ENCODE measurements at places on chromosomes 1 and 21.

DNA sequence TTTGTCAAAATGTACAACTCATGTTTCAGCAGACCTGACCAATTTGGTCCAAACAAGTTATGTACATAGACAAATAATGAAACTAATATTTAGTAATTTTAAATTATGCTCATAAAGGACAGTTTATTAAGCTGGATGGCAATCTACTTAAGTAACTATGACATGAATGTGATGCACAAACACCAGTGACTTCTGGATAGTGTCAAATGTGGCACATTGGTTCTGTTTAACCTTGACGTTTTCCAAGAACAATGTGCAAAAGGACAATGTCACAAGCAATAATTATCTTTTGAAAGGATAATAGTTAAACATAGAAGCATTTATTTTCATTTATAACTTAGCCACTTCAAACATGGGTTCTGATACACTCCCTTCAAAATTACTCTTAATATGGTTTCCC is 80.0 kb downstream of the TRIM33 start:
- DNase-seq = no peak

DNA sequence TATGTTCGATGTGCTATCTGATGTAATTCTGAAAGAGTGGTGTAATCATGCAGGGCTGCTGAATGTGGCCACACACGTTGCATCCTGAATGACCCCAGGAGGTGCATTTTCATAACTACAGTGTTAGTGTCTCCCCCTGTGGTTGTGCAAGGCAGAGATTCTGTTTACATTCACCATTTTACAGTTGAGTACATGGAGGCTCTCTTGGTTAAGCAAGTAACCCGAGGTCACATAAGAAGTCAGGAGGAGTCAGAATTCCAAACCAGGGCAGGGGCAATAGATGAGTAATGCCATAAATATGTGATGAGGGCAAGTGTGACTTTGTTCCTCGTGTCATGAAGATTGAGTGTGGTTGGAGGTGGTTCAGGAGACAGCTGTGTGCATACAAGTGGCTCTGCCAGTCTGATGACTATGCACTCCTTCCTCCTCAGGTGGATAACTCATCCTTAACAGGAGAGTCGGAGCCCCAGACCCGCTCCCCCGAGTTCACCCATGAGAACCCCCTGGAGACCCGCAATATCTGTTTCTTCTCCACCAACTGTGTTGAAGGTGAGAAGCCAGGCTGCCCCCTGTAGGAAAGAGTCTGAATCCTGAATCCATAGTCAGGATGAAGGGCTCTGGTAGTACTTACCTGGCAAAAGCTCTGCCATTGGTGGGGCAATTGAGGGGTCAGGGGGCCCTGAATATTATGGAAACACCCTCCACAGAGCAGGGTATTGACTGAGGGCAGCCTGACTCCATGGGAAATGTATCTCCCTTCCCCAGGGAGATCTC is 9.3 kb downstream of the ATP1A2 start:
- no peak for DNase-seq

- peak; percentile 18 for DNase-seq
Measured at GRCh38 chr1:157111396-157112165, 12.0 kb upstream of the ETV3L start.

DNA sequence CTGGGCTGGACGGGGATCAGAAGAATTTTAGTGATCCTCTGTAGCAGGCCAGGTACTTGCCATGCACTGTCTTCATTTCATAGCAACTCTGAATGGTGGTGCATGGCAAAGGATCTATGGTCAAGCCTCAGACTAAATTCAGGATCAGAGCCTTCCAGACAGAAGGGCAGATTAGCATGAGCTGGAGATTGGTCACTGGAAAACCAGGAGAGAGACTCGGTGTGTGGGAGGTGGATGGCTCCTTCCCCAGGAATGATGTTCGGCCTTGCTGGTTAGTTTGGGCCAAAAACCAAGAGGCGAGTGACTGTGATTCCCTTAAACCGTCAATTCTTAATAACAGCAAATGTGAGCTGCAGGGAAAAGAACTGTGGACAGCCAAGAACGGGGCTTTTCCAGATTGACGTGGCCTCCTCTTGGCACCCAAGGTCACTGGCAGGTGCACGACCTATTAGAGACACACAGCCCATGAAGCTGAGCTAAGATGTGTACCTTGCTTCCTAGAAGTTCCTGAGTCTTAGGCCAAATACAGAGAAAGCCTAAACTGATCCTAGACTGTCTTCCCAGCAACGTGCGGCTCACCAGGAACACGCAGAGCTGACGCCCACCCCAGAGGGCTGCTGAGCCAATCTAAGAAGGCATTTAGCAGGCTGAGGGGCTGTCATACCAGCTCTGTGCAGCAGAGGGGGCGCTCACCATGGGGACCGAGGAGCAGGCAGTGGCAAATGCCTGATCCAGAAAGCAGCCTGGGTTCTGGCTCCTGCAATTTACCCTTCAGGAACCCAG is 18.5 kb downstream of the ALDH4A1 start:
- DNase-seq = peak; percentile 51

DNA sequence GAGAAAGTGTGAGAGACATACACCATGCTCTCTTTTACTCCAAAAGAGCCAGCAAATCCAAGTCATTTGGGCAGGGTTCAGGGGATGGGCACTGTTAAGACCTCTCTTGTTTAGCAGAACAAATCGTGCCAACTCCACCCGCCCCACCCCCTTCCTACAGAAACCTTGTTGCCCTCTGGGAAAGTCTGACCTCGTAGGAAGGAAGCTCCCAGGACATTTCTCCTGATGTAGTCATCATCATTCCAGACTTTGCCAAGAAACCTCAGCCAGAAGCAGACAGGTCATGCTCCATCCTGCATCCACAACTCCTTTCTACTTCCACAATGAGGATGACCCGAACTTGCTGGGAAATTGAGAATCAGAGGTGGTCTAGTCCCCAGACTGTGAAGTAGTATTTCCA is 57.7 kb downstream of the UBE2T start:
- no peak for DNase-seq

- DNase-seq = no peak
Measured at GRCh38 chr21:42618707-42619102, 34.7 kb upstream of the PDE9A start.

DNA sequence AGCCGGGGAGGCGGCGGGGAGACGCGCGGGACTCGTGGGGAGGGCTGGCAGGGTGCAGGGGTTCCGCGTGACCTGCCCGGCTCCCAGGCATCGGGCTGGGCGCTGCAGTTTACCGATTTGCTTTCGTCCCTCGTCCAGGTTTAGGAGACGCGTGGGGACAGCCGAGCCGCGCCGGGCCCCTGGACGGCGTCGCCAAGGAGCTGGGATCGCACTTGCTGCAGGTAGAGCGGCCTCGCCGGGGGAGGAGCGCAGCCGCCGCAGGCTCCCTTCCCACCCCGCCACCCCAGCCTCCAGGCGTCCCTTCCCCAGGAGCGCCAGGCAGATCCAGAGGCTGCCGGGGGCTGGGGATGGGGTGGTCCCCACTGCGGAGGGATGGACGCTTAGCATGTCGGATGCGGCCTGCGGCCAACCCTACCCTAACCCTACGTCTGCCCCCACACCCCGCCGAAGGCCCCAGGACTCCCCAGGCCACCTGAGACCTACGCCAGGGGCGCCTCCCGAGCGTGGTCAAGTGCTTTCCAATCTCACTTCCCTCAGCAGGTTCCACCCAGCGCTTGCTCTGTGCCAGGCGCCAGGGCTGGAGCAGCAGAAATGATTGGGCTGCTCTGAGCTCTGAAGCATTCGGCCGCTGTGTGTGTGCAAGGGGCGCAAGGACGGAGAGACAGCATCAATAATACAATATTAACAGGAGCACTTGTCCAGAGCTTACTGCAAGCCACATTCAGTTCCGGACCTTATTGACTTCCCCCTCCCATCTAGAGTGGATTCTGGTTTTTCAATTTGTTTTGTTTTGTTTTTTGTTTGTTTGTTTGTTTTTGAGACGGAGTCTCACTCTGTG is 10.3 kb downstream of the SIM2 start:
- DNase-seq = no peak

- DNase-seq = no peak
Measured at GRCh38 chr1:75789988-75790387, 3.9 kb downstream of the RABGGTB start.

- no peak for DNase-seq
Measured at GRCh38 chr1:110506541-110506940, 12.4 kb downstream of the KCNA10 start.

- DNase-seq = no peak
Measured at GRCh38 chr1:222065234-222065633, 323.3 kb upstream of the DUSP10 start.

- no peak for DNase-seq
Measured at GRCh38 chr1:44321466-44321865, 33.6 kb downstream of the ERI3 start.

DNA sequence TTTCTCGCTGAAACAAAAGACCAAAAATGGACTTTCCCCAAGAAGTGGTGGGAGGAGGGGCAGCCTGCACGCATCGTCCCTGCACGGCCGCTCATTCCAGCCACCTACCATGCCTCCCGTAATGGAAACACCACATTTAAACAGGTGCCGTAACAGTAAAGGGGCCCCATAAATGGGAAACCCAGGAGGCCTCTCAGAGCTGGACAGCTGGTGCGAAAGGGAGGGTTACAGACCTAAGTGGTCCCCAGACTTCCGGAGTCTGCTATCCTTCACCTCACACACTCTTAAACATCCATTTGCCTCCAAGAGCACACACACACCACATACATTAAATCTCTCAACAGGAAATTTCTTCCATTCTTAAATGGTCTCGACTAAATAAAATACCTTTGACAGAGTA is 120.7 kb upstream of the SOD1 start:
- DNase-seq = no peak

GRCh38 chr1:163924041-163924440 is 602.3 kb downstream of the NUF2 start:
- DNase-seq = no peak

GRCh38 chr1:194296201-194296600 is 1109.8 kb upstream of the B3GALT2 start:
- DNase-seq = no peak

- no peak for DNase-seq
Measured at GRCh38 chr1:52887483-52887882, 34.1 kb downstream of the ECHDC2 start.

DNA sequence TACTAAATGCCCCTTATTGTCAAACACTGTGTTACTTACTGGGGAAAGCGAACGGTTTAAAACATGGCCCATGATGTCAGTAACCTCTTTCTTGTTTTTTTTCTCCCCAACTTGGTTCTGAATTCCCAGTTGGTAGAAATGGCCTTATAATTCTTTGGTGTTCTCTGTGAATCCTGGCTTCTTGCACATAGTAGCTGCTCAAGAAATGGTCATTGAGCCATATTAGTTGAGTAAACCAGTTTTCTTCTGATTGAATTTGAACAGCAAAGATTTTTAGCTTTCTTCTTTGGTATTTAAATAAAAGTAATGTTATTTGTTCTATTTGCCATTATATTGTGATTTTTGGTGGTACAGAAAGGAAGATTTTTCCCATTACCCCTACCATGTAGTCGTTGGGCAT is 87.3 kb downstream of the NFIA start:
- no peak for DNase-seq

- no peak for DNase-seq
Measured at GRCh38 chr1:87106144-87106543, 191.7 kb downstream of the HS2ST1 start.

Data from D721Med (cell line).